CD4-positive, alpha-beta T cell treated with Interleukin-12 subunit alpha and Interleukin-12 subunit beta, for 1 hour (primary cell): ENCODE measurements at places on chromosomes 5 and 9.

GRCh38 chr5:106610041-106610440, 1060.7 kb downstream of the EFNA5 start:
- DNase-seq: no peak

- DNase-seq: no peak
Observed at GRCh38 chr9:78542491-78543181, 245.7 kb downstream of the PSAT1 start.

DNA sequence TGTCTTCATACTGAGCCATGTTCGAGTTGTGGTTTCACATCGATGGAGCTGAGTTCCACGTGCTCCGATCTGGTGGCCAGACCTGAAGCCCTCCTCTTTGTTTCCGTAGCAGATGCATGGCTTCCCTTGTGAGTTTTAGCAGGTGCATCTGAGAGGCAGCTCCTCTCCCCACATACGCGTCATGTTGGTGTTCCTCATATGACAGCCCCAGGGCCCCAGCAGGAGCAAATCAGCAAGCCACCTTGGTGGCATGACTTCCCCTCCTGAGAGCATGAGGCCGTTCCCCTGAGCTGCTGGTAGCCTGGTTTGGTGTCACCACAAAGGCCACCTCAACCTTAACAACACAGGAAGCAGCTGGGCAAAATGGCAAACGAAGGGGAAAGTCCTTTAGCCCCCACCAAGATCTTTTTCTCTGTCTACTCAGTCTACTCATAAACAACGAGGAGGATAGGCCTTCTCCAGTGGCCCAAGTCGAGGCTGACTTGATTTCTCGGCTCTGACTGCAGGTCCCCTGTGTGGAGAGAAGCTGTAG, 5.9 kb downstream of the CYFIP2 start:
- DNase-seq: peak; percentile 94

- no peak for DNase-seq
Observed at GRCh38 chr9:28976250-28976649, 1403.0 kb upstream of the C9orf72 start.

DNA sequence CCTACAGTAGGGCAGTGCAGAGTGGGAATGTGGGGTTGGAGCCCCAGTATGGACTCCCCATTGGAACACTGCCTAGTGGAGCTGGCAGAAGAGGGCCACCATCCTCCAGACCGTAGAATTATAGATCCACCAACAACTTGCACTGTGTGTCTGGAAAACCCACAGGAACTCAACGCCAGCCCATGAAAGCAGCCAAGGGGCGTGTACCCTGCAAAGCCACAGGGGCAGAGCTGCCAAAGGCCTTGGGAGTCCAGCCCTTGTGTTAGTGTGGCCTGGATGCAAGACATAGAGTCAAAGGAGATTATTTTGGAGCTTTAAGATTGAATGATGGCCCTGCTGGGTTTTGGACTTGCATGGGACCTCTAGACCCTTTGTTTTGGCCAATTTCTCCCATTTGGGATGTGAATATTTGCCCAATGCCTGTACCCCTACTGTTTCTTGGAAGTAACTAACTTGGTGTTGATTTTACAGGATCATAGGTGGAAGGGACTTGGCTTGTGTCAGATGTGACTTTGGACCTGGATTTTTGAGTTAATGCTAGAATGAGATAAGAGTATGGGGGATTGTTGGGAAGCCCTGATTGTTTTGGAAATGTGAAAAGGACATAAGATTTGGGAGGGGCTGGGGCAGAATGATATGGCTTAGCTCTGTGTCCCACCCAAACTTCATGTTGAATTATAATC, 266.8 kb downstream of the SEMA5A start:
- DNase-seq: no peak

DNA sequence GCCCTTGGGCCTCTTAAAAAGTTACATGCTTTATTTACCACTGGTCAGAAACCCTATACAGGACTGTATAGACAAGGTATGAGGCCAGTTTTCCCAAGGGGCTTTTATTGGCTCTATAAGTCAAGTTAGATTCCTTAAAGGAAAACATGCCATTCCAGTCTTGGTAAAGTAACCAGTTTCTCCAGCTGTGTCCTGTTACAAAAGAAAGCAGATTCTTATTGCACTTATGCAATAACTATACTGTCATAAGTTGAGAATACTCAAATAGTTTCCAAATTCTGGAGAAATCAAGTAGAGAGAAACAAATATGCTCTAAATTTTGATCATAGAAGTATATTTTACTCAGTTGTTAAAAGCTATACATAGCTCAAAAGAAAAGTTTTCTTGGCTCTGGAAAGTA, 47.2 kb downstream of the PTGS1 start:
- DNase-seq: no peak

GRCh38 chr9:84059936-84060335, 79.3 kb downstream of the RMI1 start:
- DNase-seq: no peak

- DNase-seq: no peak
Observed at GRCh38 chr5:74337984-74338310, 302.6 kb downstream of the ENC1 start.

- DNase-seq: no peak
Observed at GRCh38 chr5:52694648-52695047, 93.1 kb upstream of the ITGA1 start.

- no peak for DNase-seq
Observed at GRCh38 chr9:13688990-13689600, 409.6 kb upstream of the MPDZ start.

DNA sequence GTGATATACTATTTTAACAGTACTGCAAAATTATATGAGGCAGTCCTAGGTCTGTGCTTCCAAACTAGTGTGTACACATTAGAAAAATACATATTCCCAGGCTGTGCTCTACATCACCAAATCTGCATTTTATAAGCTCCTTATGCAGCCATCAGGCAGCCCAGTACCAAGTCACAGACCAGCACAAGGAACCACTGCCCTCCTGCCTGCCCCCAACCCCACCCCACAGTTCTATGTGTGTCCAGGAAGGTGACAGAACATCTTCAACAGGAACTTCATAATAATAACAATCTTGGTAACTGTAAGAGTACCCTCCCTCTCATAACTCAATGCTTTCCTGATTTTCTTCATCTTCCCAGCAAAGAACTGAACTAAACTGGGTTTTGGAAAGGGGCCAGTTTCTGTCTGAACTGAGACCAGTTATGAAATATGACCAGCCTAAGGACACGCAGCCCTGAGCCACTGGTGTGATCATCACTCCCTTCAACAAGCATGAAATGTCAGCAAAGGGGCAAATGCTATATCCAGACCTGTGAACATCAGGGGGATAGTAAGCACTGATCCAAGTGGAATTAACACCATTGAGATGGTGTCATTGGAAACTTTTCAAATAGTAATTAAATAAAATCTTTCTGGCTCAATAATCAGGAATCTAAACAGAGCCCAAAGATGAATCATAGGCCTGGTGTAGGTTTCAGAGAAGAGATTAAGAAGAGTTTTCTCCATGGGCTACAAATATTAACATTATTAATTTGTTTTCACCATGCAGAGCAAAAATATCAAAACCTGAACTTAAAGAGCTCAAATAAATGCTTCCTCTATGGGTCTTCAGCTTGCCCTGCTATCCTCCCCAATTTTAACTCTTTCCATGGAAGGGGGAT, 82.1 kb downstream of the DPYSL3 start:
- no peak for DNase-seq

DNA sequence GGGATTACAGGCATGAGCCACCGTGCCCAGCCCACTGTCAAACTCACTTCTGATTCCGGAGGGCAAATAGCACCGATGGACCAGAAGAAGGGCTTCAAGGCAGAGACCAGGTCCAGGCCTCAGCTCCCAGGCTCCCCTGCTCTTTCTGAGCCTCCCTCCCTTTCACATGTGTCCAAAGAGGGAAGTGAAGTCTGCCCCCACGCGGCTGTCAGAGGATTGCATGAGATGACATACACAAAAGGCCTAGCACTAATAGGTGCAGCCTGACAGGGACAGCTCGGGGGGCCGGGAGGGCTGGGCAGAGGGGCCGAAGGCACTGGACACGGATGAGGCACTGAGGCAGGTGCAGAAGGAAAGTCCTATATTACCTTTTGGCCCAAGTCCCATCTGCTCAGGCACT, 16.1 kb downstream of the FBP1 start:
- no peak for DNase-seq

GRCh38 chr5:61586096-61587084, 254.3 kb downstream of the ZSWIM6 start:
- DNase-seq: no peak

DNA sequence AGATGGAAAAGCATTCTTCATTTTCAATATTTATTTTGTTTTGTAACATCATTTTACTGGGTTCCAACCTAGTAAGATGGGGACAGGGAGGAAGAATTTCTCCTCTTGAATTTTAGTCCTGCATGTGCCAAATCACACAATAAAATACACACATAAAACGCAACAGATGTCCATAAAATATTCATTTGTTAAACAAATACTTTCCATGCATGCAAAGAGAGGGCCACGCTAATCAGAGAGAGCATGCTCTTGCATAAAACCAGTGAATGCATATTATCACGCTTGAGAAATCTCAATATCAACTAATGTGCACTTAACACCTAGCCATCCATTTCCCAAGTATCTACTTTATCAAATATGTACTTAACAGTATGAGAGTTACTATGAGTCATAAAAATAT, 212.6 kb upstream of the TARS1 start:
- no peak for DNase-seq

- no peak for DNase-seq
Observed at GRCh38 chr5:176748073-176748966, 62.0 kb upstream of the UNC5A start.

DNA sequence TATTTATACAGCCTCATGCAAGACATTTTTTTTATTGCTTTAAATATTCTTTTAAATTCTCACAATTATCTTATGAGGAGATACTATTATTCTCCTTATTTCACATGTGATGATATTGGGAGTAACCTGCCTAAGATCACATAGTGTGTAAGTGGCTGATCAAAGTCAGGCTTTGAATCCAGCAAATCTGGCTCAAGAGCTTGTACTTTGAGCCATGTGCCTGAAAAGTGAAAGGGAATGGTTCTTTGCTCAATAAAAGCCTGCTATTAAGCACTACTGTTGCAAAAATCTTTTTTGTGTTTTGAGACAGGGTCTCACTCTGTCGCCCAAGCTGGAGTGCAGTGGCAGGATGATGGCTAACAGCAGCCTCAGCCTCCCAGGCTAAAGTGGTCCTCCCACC, 35.1 kb downstream of the PWWP2A start:
- no peak for DNase-seq

DNA sequence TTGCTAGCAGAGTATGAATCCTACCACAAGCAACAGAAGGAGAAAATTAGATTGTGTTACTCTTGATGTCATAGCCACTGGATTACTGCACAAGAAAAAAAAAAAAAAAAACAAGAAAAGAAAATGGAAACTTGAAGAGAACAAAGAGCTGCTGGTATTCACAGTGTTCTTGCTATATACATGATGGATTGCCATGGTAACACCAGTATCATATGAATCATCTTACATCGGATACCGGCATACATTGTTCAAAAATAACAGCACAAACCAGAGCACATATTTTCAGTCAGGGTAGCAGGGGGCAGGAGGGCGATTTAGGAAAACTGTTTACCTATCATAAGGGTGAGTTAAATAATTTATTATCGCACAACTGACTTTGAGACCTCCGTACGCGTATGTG, 472.9 kb downstream of the PDE4D start:
- DNase-seq: no peak

DNA sequence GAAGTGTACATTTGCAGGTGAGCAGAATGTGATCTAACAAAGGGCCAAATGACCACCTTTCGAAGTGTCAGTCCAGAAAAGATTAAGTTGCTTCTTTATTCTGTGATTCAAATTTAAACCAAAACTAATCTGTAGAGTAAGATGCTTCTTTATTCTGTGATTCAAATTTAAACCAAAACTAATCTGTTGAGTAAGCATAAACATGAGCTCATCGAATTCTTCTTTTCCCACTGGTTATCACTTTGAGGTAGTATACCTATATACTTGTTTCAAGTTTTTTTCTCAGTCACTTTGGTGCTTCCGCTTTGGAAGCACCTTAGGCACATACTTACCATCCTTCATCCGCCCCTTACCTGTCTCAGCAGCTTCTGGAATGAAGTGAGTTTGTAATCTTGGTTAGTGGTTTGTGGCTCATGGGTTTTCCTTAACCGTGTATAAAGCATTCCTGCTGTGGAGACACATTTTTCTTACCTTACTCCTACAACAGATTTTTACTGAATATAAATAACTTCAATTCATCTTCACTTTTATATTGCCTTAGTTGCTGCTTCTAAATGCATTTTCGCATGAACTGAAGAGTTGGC, 40.7 kb upstream of the CTXN3 start:
- no peak for DNase-seq

GRCh38 chr5:148311484-148311883, 739 bp upstream of the SPINK7 start:
- DNase-seq: no peak

DNA sequence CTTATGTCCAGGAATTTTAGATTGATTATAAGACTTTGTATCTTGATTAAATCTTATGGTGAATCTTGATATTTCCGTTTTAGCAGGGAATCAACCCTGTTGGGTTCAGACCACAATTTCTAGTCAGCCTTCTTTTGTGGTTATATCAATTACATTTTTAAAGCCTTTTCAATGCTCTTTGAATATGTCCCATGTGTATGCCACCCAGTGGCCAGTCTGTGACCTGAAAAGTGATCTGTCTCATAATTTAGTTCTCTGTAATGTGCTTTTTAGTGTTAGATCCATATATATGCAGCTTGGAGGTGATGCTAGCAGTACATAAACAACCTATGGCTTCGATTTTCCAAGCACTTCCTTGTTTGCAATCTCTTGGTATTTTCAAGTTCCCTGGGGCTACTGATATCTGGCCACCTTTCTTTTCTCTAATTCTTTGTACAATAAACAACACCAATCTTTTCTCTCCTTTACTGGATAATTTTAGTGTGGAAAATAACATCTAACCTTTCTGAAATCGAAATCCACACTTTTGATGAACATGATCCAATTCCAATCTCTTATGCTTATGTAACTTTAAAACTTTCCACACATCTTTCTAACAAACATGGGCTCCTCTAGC, 28.8 kb downstream of the PDE8B start:
- peak; percentile 9 for DNase-seq

GRCh38 chr5:168531987-168532864, 3.1 kb downstream of the FBLL1 start:
- no peak for DNase-seq

DNA sequence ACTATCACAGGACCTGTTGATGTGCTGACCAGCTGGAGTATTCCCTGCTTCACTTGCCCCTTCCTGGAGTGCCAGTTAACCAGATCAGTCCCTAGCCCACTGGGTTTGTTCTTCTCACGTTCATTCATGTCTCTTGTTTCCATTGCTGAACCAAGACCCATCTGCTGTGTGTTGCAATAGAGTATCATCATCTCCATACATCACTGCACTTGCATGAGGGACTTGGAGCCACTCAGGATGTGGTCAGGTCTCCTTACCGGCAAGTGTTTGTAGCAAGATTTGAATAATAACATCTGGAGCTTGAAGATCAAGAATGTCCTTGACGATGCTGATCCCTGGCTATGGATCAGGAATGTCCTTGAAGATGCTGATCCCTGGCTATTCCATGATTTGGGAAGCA, 358.6 kb downstream of the IRX1 start:
- DNase-seq: no peak
